ENCODE measurements at places on chromosomes 7 and 10. TPM values are rescaled to one million over a fixed set of nuclear protein-coding genes. Genes with fewer than 3 reads are reported as not detected.

Gene PLAC9
- total RNA-seq, result not detected

Gene NPTX2
- not detected for total RNA-seq

Gene OPN4
- total RNA-seq, result not detected

DNA sequence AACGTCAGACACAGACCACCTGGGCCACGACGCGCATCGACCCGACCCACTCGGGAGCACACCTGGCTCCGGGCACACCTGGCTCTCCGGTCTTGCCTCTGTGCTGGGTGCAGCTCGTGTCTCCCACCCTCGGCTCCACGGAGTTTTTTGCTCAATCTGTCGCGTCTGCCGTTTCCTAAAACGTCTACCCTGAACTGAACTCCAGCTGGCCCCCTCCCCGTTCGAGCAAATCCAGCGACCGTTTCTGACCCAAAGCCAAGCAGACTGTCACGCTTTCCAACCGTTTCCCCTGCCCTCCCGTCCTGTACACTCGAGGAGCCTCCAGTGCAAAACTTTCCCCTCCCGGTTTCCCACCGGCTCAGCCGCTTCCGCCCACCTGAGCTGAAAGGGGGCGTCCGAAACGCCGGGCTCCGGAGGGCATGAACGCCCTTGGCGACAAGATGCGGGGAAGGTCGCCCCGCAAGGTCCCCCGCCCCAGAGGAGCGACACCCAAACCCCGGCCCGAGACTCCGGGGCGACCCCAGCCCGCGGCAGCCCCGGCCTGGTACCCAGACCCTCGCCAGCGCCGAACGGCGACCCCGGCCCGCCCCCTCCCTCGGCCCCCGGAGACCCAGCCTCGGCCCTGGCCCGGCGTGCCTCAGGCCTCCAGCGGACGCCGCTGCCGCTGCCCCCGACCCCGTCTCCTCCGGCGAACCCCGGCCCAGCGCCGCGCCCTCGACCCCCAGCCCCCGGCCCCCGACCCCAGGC is 557 bp downstream of the CYTH3 start:
- no peaks in the 10 kb centered on the region for H3K36me3 ChIP-seq
- DNase-seq, result peak; percentile 22
- peak overlapping the region; percentile 87 for H3K4me3 ChIP-seq
- H3K27me3 ChIP-seq, result peaks cover 43% of the 10 kb centered on the region

DNA sequence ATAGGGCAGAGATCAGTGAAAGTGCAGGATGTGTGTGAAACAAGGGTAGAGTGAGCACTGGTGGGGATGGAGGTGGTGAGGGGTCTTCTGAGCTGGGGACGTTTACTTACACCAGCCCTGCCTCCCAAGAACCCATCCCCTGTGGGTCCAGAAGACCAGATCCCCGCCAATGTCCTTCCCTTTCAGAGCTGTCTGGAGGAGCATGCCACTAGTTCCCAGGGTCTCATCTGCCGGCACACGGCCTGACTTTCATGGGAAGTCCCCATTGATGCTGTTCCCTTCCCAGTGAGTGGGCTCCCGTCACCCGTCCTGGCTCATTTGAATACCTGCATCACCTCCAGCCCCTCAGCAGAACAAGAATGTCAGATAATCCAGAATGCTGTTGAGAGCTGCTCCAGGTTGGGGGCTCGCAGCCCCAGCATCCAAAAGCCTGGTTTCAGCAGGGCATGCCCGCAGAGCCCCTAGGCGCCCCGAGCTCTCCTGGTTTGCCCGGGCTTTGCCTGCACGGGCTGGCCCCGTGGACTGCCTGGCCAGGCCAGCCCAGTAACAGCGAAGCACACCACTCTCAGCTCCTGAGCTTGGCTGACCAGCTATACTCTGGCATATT is 246.7 kb downstream of the MGMT start:
- H3K36me3 ChIP-seq, result peaks cover 29% of the 10 kb centered on the region
- DNase-seq, result no peak
- H3K4me1 ChIP-seq, result no peaks in the 10 kb centered on the region

DNA sequence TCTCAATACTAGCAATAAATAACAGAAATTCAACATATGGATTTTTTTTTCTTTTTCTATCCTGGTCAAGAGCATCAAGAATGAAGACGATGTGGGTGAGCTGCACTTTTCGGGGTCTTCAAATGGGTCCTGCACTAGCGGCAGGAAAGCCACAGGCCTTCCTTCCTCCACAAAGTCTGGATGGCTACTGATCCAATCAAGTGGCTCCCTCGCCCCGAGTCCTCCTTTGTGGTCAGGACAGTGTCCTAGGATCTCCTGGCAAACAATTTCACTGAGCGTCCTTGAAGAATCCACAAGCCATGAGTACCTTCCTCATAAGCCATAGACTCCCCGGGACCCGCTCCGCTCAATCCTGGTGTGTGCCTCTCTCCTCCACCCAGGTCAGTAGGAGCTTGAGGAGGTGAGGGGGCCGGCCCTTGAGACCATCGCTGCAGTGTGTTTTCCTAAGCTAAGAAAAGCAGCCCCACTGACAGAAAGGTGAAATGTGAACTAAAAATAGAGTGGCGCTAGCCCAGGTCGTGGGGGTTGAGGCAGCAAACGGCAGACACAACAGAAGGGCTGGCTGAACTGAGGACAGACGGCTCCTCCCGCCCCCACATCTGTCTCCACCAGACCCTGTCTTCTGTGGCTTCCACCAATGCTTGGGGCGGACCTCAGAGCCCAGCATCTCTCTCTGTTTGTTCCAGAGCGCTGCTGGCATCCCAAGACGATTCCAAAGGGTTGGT is 202.3 kb downstream of the HERPUD2 start:
- no peak for DNase-seq
- no peaks in the 10 kb centered on the region for H3K36me3 ChIP-seq
- no peaks in the 10 kb centered on the region for H3K4me1 ChIP-seq
- no peaks in the 10 kb centered on the region for H3K27me3 ChIP-seq

- no peaks in the 10 kb centered on the region for H3K4me1 ChIP-seq
- no peak overlapping the region for H3K4me3 ChIP-seq
- no peak for DNase-seq
- no peak overlapping the region for H3K27ac ChIP-seq
These were observed 262.1 kb upstream of the CACNA2D1 start for GRCh38 chr7:82705517-82706260.

GRCh38 chr10:104233817-104234216 is 1.7 kb upstream of the CFAP43 start:
- H3K27ac ChIP-seq, result no peak overlapping the region
- H3K36me3 ChIP-seq, result no peaks in the 10 kb centered on the region
- no peak for DNase-seq
- peaks cover 21% of the 10 kb centered on the region for H3K27me3 ChIP-seq
- peak overlapping the region; percentile 42 for H3K4me3 ChIP-seq

- H3K27ac ChIP-seq, result peak overlapping the region; percentile 69
- peaks cover 20% of the 10 kb centered on the region for H3K36me3 ChIP-seq
- peaks cover 27% of the 10 kb centered on the region for H3K4me1 ChIP-seq
- peak overlapping the region; percentile 98 for H3K4me3 ChIP-seq
These were observed 573 bp upstream of the POT1 start for GRCh38 chr7:124930173-124930623.
